CD8-positive, alpha-beta memory T cell (primary cell): ENCODE measurements at places on chromosomes 5 and 9.

GRCh38 chr9:125815568-125815967, 68.4 kb downstream of the PBX3 start:
- no peak for DNase-seq

DNA sequence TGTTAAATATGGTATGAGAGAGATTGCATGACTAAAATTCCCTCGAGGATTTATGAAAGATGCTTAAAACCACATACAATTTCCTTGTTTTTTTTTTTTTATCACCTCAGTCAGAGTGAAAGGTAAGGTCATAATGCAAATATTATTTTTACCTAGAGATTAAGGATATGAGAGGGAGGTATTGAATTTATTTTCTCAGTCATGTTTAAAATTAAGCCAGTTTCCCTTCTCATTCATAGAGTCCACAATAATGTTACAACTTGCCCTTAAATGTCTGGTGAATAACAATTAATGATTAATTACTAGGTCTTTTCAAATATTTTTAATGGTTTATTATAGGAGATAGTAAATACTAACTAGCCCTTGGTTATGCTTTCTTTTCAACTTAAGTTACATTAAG, 144.9 kb upstream of the HAPLN1 start:
- DNase-seq = no peak

GRCh38 chr5:124724357-124725039, 21.9 kb downstream of the ZNF608 start:
- no peak for DNase-seq

DNA sequence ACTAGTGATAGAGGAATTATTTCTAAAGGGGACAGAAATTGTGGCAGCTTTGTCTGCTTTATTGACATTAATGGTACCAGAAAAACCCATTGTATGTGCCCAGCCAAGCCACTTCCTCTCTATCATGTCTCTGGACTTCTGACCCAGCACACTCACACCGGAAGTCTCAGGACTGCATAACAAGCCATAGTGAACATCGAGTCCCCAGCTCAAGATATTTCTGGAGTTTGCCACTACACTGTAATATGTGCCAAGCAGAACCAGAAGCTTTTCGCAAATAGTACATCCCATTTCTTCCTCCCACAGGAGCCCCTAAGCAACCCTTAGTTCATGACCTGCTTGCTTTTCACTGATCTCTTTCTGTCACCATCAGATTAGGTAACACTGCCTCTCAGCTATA, 187.4 kb upstream of the GHR start:
- DNase-seq = no peak
